ENCODE measurements at places on chromosomes 3 and 15. TPM values are rescaled to one million over a fixed set of nuclear protein-coding genes. Genes with fewer than 3 reads are reported as not detected.

DNA sequence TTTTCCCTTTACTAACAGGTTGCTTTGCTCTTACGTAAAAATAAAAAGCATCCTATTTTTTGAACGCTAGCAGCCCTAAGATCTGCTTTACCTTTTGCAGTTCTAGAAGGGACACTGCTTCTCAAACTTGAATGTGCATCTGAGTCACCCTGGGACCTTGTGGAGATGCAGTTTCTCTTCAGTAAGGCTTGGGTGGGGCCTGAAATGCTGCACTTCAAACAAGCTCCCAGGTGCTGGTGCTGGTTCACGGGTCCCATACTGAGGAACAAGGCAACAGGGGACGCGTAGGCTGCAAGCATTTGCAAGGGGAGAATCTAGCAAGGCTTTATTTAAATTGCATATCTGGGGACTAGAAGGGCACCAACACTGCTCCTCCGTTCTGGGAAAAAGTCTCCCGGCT is 30.0 kb downstream of the MB21D2 start:
- DNase-seq, result no peak

NPAP1 gene
- not detected for total RNA-seq

DNA sequence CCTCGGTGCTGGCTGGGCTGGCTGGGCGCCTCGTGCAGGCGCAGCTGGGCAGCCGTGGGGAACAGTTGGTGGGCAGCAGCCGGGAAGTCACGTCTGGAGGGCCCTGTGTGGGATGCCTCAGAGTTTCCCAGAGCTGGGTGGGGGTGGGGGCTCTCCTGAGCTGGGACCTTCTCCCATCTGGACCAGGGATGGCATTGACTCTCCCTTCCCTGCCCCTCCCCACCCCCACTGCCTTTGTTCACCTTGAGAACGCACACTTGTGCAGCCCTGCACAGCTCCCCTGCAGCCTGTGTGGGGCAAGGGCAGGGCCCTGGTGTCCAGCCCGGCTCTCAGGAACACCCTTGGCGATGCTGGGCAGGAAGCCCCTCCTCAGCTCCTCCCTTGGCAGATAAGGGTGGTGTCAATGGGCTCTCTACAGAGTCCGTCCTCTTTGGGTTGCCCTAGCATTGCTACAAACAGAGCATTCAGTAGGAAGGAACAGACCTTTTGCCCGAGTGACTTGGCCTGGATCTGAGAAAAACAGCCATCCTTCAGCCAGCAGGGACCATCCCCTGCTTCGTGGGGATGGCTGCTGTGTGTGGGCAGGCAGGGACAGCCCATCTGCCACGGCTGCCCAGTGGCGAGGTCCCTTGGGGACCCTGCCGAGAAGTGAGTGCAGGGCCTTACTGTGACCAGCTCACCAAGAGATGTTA is 25.5 kb upstream of the KLF13 start:
- peak; percentile 1 for DNase-seq

DNA sequence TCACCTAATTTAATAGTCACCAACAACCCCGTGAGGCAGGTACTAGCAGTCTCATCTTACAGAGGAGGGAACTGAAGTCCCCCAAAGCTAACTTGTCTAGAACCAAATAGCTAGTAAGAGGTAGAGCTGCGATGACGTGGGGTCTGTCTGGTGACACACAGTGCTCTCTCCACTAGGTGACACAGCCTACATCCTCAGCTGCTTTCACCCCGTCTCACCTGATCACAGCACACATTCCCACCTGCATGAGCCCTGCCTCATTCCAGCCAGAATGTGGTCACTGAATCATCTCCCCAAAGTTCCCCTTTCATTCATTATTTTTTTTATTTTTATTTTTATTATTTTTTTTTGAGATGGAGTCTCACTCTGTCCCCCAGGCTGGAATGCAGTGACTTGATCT is 21.3 kb upstream of the MAGEF1 start:
- no peak for DNase-seq

ACTC1 gene
- total RNA-seq, result not detected

BSN gene
- total RNA-seq, result 0.86 TPM

DNA sequence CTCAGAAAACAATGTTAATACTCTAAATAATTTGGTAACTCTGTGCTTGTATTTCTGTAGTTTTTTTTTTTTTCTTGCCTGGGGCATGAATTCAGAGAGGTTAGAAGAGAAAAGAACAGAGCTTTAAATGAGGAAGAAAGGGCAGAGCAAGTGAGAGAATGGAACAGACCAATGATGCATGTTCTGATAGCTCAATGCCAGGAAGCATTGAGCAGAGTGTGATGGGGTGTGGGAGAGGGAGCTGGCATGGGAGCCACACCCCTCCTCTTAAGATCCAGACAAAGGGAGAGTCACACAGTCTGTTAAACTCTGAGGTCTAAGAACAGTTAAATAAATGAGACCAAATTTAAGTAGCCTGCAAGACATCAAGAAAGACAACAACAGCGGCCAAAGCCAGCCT is 538.6 kb downstream of the TUSC7 start:
- DNase-seq, result no peak

DNA sequence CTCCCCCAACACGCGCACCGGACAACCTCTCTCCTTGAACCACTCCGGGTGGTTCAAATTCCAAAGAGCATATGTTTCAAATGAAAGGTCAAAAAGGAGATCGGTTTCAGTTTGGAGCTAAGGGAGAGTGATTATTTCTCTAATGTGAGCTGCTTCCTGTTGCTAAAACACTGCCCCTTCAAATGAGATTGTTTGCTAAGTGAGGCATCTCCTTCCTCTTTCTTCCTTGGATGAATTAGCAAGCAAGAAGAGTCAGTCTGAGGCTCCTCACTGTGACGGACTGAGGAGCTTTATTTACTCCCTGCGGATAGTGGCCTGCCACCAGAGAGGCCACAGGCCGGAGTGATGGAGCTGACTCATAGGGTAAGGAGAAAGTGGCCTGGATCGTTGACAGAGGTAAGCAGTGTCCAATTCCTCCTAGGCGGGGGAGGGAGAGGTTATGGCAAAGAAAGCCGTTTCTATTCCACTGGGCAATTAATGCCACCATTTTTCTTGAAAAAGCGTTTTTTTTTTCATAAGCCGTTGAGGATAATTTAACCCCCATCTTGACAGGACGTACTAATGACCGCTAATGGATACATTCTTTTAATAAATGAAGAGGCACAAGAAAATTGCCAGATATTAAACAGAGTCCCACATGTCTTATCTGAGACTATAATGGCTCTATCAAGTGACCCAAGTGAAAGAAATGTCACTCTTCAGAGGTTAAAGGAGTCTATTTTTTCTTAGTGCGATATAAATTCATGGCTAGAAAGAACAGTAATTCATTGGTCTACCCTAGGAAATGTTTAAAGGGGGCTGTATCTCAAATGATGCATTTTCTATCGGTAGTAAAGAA is 167.0 kb upstream of the ANKRD28 start:
- no peak for DNase-seq

GPR62 gene
- not detected for total RNA-seq

- DNase-seq, result no peak
Observed at GRCh38 chr15:86700864-86701610, 621.4 kb downstream of the AGBL1 start.

GRCh38 chr3:120028271-120029047 is 65.8 kb downstream of the GSK3B start:
- DNase-seq, result no peak

DNA sequence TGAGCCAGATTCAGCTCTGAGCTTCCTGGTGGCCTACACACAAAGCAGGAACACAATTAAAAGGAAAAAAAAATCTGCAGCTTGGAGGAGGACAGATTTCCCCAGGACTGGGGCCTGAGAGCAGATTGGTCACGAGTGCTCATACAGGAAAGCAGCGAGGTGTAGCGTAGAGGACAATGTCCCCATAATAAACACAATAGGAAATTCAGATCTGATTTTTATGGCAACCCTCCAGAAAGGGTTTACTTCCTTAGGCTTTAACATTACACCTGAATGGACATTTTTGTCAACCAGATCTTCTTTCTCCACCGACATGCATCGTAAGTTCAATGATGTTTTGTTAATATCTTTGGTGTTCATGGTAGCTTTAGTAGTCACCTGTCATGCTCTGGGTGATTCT is 23.3 kb downstream of the SLC6A20 start:
- no peak for DNase-seq

DNA sequence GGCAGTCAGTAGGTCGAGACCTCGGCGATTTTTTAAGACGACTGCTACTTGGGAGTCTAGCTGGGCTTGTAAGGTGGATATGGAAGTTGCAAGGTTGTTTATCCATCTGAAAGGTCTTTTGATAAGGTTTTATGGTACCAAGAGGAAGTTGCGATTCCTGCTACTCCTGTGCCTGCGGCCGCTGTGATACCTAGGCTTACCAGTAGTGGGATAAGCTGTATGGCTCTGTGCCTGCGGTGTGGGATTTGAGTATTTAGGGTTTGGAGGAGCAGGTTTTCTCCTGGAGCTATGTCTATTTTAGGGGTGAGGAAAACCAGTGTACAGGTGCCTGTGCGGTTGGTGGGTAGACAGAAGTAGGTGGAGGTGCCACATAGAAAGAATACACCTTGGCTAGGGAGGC is 1059.8 kb downstream of the SI start:
- no peak for DNase-seq

GRCh38 chr3:63639806-63640205 is 12.7 kb upstream of the SNTN start:
- DNase-seq, result no peak

DNA sequence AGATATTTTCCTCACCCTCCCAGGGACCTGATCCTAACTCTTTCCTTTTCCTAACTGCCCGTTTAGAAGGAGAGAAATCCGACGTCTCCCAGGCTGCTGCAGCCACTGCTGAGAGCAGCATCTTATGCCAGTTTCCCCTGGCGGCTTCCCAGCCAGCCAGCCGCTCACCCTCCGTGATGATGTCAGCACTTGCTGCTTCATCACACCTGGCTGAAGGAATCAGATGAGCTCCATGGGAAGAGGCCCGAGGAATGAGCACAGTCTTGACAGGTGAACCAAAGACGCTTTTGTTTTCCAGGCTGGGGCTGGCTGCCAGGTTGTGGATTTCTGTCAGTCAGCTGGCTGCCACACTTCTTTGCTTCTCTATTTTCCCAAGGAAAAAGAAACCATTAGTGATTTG is 445.1 kb upstream of the RBMS3 start:
- DNase-seq, result no peak

ANKUB1 gene
- not detected for total RNA-seq

GRCh38 chr15:65595960-65596359 is 15.0 kb downstream of the INTS14 start:
- no peak for DNase-seq

DNA sequence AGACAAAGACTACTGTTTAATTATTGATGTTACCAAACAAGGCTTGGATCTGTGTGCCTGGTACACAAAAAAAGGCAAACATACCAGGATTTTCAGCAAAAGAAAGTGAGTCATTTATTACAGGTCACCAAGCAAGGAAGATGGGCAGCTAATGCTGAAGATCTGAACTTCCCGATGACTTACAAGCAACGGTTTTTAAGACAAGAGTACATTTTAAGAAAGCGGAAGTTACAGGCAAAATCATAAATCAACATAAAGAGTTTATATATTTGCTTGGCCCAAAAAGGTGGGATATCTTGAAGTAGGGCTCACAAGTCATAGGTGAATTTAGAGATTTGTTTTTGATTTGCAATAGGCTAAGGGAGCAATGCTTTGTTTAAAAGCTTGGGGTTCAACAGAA is 125.4 kb upstream of the SPATA16 start:
- DNase-seq, result no peak

DNA sequence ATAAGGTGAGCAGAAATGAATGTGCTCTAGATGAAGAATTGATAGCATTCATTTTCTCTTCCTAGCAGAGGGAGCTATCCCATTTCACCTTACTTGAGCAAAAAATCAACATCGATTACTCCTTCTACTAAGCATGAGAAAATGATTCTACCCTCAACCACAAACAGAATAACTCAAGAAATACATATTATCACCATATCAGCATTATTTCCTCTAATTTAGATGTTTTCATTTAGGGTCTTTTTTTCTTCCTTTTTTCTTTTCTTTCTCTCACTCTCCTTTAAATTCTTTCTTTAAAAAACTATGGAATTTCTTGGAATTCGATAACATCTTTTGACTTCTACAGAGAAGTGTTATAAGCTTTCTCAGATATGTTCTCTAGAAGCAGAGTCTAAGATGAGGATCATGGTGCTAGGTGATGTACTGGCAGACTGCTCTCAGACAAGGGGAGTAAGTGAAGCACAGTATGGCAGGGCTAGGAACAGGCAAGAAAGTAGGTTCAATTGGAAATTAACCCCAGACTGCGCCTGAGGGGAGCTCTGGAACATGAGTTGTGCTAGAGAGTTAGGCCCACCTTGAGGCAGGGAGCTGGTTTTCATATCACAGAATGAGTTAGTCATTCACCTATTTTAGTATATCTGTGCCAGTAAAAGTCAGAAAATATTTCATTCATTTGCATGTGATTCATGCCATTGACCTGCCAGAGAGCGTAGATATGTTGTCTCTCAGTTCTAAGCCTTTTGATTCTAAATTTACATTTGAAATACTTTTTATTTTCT is 279.2 kb upstream of the KCNH8 start:
- no peak for DNase-seq

RAB43 gene
- total RNA-seq, result 30.6 TPM

TMIE gene
- total RNA-seq, result 0.16 TPM

- DNase-seq, result no peak
Observed at GRCh38 chr3:140499114-140499757, 178.6 kb upstream of the TRIM42 start.

SERINC4 gene
- 0.15 TPM for total RNA-seq

DNA sequence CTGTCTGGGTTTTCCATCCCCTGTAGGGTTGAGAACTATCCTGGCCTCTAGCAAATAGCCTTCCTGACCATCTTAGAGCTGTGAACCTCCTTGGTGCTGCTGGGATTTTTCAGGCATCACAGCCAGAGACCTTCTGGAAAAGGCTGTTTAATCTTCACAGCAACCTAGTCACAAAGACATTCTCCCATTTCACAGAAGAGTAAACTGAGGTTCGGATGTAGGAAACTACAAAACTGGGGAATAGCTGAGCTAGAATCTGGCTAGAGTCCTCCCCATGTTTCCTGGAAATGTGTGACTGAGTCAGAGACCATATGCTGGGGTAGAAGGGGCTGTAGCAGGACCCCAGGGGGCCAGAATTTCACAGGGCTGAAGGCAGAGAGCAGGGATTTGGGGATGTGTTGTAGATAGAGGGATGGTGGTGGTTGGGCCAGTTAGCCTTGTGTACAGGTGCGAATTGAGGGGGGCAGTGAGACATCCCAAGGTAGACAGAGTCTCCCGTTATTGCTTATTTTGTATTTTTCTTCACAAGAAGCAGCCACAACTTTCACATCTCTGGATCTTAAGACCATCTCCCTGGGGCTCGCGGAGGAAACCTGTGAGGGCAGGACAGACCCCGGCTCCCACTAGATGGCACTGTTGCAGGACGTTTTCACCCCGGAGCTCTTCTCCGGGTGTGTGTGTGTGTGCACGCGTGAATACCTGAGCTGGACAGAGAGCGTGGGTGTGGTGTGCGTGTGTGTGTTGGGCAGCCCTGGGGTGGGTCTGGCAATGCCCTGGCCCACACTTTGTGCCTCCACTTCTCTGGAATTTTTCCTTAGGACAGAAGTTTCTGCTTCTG is 66.9 kb upstream of the PRR23C start:
- DNase-seq, result peak; percentile 37

- peak; percentile 7 for DNase-seq
Observed at GRCh38 chr3:190862209-190863118, at the start of gene GMNC. GMNC (minus strand) TSS chr3:190862694; CDS start chr3:190862615, 79 bp downstream.

HIGD2B gene
- total RNA-seq, result 0.18 TPM

SCN11A gene
- not detected for total RNA-seq
